NCI-H1436 treated with DMSO at 0.1 percent for 48 hours (cell line): ENCODE measurements at places on chromosomes 2 and 18.
A peak's percentile ranks its signal among the peaks of the same experiment; 100 is the strongest.

DNA sequence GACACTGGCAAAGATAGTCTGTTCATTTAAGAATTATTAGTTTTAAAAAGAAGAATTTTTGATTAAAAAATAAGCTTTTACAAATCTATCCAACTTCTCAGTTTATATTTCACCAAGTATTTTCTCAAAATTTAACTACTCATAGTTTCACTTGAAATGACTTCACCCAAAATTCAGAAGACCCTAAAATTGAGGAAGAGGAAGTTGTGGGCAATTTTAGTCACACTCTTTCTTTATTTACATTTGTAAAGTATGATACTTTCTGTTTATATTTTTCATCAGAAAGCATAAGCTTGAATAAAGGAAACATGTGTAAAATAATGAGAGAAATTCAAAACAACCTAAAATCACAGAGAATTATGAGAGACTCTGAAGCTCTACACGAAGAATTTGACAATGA is 278.8 kb upstream of the MEIS1 start:
- no peak for DNase-seq

- DNase-seq: no peak
These were observed 211.1 kb downstream of the PTPRM start for GRCh38 chr18:7778181-7778580.

DNA sequence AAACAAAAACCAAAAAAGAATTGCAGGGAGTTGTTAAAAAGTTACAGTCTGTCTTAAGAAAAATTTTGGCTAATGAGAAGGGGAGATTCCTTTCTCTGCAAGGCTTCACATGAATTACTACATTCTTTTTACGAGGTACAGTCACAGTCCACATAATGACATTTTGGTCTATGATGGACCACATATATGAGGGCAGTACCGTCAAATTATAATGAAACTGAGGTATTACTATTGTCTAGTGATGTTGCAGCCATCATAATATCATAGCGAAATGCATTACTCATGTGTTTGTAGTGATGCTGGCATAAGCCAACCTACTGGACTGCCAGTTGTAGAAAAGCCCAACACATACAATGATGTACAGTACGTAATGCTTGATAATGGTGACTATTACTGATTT is 12.5 kb downstream of the SERPINB7 start:
- no peak for DNase-seq

DNA sequence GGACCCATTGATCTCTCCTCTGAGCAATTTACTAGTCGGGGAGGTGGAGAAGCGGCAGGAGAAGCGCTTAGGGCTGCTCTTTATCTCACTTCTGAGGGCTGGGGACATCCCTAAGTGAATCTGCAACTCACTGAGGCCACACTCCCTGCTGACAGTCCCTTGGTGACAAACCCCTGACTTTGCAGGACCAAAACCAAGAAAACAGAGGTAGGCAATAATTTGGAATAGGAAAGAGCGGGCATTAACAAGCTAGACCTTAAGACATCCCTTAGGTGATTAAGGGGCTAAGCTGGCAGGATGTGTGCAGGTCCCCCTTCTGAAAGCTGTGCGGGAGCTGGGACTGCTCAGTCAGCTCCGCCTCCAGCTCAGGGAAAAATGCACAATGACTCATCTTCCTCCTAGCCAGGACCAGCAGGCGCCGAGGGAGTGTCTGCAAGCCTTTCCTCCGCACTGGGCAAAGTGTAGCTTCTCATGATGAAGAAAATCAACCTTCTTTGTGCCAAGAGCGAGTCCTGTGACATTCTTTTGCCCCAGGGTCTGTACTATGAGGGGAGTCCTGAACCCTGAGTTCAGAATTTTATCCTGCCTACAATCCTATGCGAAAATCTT is 63.3 kb downstream of the BOD1L2 start:
- peak; percentile 12 for DNase-seq

GRCh38 chr2:217279556-217279955 is 419.7 kb upstream of the TNP1 start:
- DNase-seq: no peak

GRCh38 chr2:218168635-218169462 is 2.1 kb upstream of the CXCR1 start:
- DNase-seq: no peak

- no peak for DNase-seq
These were observed 20.6 kb upstream of the NDUFV2 start for GRCh38 chr18:9081940-9082339.

GRCh38 chr2:37367984-37368383 is 23.6 kb downstream of the QPCT start:
- DNase-seq: no peak

DNA sequence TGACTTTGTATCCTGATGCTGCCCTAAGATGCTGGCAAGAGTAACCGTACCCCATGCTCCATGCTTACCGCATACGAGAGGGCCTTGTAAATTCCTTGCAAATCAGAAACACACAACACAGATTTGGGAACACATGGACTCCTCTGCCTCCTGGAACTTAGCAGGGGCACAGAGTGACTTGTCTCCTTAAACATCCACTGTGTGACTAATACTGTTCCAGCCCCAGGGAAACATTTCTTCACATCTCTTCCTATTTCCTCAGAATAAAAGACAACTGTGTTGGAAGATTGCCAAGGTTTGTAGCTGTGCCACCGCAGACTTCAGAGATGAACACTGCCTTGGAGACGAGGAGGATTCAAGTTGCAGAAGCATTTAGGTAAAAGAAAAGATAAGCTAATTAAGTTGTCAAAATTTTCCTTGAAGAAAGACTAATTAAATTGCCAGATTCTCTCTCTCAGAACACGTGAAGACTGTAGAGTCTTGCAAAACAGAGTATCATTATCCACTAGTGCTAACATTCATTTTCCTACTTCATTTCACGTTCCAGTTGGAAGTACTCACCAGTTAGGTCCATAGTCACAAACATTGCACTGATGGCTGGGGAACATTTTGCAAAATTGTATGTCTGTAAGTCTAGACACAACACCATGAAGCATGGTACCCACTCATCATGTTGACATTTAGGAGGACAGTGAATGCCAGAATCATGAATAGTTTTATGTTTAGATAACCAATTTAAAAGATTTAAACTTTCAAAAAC is 188.8 kb downstream of the TSN start:
- no peak for DNase-seq

DNA sequence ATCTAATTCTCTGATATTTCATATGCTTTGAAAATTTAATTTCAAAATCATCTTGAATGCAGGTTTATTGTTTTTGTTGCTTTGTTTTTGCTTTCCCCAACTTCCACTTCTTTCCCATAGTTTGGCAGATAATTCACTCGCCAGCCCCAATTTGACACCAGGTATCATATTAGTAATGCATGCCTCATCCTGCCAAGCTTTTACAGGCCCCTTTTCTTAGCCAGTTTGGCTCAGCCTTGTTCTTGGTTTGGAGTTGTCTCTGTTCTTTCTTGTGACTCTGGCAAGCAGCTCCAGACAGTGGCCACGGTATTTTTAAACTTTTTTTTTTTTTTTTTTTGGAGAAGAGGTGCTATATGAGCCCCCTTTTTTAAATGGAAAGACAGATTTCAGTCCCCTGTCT is 65.3 kb downstream of the PMS1 start:
- no peak for DNase-seq

DNA sequence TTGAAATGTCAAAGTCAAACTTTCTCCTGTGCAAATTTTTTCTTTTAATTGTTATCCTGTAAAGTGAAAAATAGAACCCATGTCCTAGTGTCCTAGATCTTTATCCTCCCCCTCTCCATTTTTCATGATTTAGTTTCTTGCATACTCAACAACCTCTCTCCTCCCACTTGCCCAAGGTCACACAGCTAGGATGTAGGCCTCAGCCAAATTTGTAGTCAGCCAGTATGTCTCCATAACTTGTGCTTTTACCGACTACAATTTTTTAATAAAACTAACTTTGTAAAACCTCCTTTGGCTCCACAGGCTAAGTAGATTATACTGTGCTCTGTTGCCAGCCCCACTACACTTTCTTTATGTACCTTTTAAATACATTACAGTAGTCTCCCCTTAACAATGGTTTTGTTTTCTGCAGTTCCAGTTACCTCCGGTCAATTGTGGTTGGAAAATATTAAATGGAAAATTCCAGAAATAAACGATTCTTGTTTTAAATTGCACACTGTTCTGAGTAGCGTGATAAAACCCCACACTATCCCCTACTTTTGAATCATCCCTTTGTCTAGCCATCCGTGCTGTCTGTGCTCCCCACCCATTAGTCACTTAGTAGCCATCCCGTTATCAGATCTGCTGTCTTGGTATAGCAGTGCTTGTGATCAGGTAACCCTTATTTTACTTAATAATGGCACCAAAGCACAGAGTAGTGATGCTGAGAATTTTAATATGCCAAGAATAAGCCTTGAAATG is 22.8 kb downstream of the GULP1 start:
- no peak for DNase-seq

DNA sequence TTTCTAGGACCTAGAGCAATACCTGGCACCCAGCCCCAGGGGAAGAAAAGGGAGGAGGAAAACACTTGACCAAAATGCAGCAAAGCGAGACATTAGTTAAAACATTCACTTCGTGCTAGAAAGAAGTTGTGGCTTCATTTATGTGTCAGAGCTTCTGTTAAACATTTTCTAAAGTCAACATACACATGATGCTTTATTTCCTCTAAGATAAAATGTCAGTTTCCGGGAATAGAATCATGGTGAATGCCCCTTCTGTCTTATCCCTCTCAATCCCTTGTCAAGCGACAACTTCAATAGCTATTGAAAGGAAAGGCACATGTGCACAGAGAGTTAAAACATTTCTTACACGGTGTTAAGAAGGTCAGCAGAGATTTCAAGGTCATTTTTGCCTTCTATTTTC is 404.6 kb upstream of the CWC22 start:
- DNase-seq: no peak

DNA sequence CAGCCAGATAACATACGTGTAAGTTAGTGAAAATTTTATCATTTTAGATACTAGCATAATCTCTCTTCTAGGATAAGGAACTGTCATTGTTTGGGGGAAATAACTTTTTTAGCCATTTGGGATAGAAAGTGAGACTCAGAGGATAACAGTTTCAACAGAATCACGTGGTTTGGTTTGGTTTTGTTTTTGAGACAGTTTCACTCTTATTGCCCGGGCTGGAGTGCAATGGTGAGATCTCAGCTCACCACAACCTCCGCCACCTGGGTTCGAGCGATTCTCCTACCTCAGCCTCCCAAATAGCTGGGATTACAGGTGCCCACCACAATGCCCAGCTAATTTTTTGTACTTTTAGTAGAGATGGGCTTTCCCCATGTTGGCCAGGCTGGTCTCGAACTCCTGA is 323.2 kb upstream of the MEIS1 start:
- DNase-seq: no peak
